ENCODE measurements at places on chromosomes 7 and 10. TPM values are rescaled to one million over a fixed set of nuclear protein-coding genes. Genes with fewer than 3 reads are reported as not detected.

The C10orf53 gene
- not detected for total RNA-seq

The MSS51 gene
- total RNA-seq = 0.15 TPM

The EPO gene
- not detected for total RNA-seq

The BMPER gene
- 0.74 TPM for total RNA-seq

The RGR gene
- not detected for total RNA-seq

The MEST gene
- 82.5 TPM for total RNA-seq

The ATP5MK gene
- 331 TPM for total RNA-seq

The ELFN1 gene
- 0.59 TPM for total RNA-seq

The GBX1 gene
- total RNA-seq = not detected

The ZSWIM8 gene
- total RNA-seq = 40.1 TPM
